Esophagus squamous epithelium (tissue), 5 donors: ENCODE measurements at places on chromosomes 1 and 21. TPM values are rescaled to one million over a fixed set of nuclear protein-coding genes. Genes with fewer than 3 reads are reported as not detected.

Gene REN
- total RNA-seq, result 0.99 TPM

DNA sequence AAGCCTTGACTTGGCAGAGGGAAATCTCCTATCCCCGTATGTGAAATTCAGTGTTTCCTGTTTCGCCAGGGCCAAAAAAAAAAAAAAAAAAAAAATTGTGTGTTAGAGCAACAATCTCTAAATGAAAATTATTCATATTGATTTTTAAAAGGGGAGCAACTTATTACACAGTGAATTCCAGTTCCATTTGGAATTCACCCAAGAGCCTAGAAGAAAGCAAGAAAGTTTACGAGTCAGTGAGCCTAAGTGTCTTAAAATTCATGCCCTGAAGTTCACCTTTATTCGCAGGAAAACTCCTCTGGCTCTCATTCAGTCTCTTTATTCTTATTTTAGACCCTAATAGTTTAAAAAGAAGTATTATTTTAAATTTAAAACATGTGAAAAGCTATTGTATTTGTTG lies 42.1 kb upstream of the HUNK start:
- peaks cover 2% of the 10 kb centered on the region for H3K27me3 ChIP-seq
- no peaks in the 10 kb centered on the region for H3K36me3 ChIP-seq
- H3K4me1 ChIP-seq, result no peaks in the 10 kb centered on the region
- H3K4me3 ChIP-seq, result no peak overlapping the region

Gene CELA3B
- total RNA-seq, result not detected

Gene OR2L5
- total RNA-seq, result not detected

Gene MAP3K6
- total RNA-seq, result 73.0 TPM
